AG08396 (cell line): ENCODE measurements at places on chromosomes 7 and 10.

GRCh38 chr10:97584060-97584797, at the start of gene HOGA1:
HOGA1 (plus strand) TSS chr10:97584389; CDS start chr10:97584704, 315 bp downstream.
- DNase-seq = peak; percentile 85

GRCh38 chr10:26881600-26882331, 21.0 kb upstream of the ABI1 start:
- peak; percentile 56 for DNase-seq

GRCh38 chr10:94219829-94220228, 142.9 kb downstream of the NOC3L start:
- DNase-seq = no peak

DNA sequence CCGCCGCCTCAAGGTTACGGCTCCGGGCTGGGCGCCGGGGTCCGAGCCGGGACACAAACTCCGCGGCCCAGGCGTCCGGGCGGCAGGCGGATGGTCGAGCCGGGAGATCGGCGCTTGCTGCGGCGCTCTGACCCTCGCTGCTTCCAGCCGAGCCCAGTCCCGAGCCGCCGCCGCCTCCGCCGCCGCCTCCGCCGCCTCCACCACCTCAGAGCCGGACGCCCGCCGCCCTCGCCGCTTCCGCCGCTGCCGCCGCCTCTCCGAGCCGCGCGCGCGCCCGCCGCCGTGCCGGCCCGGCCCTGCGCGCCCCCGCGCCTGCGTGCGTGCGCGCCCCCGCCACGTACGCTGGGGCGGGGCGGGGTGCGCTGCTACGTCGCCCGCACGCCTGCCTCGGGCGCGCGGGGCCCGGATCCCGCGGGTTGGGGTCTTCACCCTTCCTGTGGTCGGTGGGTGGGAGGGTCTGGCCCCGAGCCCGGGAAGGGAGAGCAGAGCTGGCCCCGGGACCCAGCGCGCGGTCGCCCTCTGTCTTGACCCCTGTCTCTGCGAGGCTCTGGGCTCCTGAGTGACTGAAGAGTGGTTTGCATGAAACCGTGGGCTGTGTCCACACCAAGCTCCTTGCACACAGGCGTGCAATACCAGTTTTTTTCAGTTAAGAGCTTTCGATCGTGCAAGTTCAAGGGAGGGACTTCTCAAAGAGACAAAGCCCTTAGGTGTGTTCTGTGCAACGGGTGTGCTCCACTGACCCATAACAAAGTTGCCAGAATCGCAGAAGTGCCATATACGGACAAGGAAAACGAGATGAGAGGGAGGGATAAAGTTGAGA, at the start of gene SMURF1:
Gene SMURF1, minus strand, starts transcription at position 256 of the 820 bp plus-strand sequence. CDS start 328 bp downstream, outside the sequence.
- peak; percentile 86 for DNase-seq

- no peak for DNase-seq
Observed at GRCh38 chr10:4568731-4569130, 257.3 kb upstream of the AKR1E2 start.

- no peak for DNase-seq
Observed at GRCh38 chr10:94115725-94116124, 122.0 kb downstream of the PLCE1 start.

DNA sequence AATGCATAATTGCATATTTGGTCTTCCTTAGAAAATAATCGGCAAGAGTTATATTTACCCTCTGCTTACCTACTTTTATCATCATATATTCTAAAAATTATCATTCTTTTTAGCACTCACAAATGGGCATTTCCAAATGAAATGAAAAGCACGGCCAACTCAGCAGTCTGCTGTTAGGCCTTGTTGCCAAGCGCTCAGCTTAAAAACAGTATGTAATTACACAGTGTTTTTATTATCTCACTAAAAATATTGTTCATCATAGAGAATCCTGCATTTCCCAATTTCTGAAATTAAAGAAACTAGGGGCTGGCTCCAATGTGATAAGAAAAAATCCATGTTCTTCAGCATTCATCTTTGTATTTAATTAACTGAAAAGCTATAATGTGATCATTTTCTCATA, 391.7 kb upstream of the ADARB2 start:
- DNase-seq = no peak

DNA sequence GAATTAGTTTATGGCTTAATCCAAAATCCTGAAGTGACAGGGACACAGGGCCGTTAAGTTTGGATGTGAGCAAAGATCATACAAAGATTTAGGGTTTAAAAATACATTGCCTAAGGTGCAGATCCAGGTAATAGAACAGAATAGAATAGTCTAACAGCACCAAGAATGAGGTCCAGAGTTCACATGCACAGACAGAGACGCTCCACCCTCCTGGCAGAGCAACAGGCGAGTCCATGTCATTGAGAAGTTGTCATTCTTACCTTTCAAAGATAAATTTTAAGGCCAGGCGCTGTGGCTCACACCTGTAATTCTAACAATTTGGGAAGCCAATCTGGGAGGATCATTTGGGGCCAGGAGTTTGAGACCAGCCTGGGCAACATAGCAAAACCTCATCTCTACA, 209.1 kb upstream of the AUTS2 start:
- no peak for DNase-seq

- DNase-seq = no peak
Observed at GRCh38 chr7:5708271-5708670, 73.2 kb downstream of the RNF216 start.

- DNase-seq = no peak
Observed at GRCh38 chr10:75632805-75633462, 201.5 kb downstream of the LRMDA start.

GRCh38 chr7:81816312-81816711, 46.5 kb upstream of the HGF start:
- DNase-seq = no peak

DNA sequence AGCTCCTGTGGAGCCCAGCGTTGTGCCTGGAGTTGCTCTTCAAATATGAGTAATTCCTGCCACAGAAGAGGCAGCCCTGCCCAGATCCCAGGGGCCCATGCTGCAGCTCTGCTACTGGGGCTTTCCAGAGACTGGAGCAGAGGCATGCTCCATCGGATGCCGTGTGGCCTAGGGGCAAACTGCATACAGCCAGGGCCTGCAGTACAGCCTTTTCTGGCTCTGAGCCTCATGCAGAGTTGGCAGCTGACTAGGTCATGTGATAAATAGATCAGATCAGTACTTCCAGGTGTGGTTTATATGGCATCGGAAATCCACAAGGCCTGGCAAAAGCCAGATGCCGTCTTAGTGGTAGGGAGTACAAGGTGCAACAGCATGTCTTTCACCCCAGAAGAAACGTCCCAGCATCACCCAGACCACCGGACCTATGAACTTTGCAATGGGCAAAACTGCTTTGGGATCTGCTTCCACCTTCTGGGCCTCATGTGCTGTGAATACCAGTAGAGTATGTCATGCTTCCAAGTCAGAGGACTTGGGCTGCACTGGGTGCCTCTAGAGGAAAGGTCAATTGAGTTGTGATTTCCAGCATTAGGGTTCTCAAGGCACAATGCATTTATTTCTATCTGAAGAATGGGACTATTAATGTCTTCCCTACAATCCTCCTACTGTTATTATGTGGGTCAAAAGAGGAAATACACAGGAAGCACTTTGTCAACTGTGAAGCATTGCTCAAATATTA, 250.7 kb upstream of the ZNF32 start:
- DNase-seq = no peak

DNA sequence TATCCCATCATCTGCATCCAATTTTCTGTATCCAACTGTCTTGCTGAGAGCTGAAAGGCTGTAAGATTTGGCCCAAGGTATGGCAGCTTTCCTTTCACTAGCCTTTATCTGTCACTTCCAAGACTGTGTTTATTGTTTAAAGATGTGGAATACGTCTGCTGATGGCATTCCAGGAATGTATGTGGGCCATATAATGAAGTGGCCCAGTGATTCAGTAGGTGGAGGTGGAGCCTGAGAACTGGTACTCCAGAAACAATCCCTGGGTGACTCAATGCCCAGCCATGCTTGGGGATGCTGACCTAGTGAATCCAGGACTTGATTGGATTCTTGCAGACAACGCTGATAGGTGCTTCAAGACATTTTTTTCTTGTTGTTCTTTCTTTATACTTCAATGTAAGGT, 13.5 kb downstream of the NEUROD6 start:
- no peak for DNase-seq

GRCh38 chr10:72525277-72525676, 100.6 kb downstream of the MICU1 start:
- no peak for DNase-seq

GRCh38 chr10:133378251-133379096, 588 bp upstream of the PAOX start:
- DNase-seq = peak; percentile 69

DNA sequence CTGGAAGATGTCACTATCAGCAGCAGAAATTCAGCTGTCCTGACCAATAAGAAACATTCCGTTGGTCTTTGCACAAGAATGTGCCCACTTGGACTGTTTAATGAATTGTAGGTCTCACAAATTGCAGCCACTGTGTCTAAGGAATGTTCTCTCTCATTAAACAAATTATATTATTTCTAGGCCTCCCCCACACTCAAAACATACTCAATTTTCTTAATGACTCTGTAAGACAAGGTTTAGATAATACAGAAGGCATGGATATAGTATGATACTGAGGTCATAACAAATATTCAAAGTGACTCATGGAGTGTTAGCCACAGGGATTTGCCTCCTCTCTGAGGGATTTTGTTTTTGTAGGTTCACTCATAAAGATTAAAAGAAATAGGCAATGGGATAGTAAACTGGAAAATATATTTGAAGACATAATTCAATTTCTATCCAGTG, 197.5 kb downstream of the PTN start:
- DNase-seq = peak; percentile 39

DNA sequence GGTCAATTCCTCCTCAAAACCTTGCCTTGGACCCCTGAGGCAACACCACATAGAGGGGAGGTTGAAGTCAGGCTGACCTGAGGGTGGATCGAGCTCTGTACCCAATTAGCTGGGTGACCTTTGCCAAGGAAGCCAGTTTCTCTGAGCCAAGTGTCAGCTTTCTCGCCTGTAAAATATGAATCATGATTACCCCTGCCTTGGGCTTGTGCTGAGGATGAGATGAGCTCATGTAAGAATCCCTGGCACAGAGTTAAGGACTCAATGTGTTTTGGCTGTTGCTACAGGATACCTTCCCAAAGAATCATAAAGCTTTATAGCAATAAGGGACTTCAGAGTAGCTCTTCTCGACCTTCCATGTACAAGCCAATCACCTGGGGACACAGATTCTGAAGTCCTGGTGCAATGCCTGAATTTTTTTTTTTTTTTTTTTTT, 43.5 kb upstream of the CACUL1 start:
- no peak for DNase-seq

GRCh38 chr10:1205450-1206030, 149.4 kb downstream of the WDR37 start:
- no peak for DNase-seq

- DNase-seq = no peak
Observed at GRCh38 chr7:127367679-127368078, 24.8 kb downstream of the ZNF800 start.

GRCh38 chr7:132150711-132151110, 425.6 kb downstream of the PLXNA4 start:
- DNase-seq = no peak

GRCh38 chr7:43591558-43592180, 8.8 kb downstream of the STK17A start:
- peak; percentile 38 for DNase-seq

DNA sequence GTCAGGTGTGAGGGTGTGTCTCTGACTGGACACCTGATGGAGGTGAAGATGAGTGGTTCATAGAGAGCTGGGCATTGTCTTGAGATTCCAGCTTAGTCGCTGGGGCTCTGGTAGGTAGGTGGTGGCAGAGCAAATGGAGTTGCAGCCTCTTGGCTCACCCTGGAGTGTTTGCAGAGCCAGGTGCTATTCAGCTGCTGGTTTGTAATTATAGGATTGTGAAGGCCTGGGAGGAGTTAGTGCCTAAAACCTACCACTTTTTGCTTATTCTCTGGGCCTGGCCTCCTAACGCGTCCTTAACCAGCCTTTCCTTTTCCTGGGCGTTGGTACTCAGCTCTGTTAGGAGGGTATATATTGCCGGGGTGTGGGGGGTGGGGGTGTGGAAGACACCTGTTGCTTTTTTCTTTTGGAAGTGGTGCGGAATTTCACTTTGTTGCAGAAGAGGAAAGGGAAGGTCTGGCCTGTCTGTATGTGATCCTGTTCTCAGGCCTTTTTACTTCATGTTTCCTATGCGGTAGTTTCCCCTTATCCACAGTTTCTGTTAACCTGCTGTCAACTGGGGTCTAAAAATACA, 3.2 kb downstream of the PPRC1 start:
- DNase-seq = no peak

- DNase-seq = no peak
Observed at GRCh38 chr7:28356619-28357018, 55.7 kb upstream of the CREB5 start.

GRCh38 chr10:498760-499435, 190.6 kb downstream of the DIP2C start:
- no peak for DNase-seq

DNA sequence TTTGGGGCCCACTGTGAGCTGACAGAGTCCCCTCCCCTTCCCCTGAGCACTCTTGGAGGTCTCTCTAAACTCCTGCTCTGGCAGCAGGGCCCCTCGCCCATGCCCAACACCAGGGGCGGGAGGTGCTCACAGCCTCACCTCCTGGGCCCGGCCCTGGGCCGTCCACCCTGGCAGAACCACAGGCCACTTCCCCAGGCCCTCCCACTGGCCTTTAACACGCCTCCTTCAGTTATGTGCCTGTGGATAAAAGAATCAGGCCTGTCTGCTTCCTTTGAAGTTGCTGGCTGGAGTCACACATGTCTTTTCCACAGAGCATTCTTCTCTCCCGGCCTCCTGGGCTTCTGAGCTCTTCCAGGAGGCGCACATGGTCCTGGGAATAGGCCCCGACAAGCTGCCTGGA, 10.2 kb downstream of the MYL10 start:
- DNase-seq = no peak

DNA sequence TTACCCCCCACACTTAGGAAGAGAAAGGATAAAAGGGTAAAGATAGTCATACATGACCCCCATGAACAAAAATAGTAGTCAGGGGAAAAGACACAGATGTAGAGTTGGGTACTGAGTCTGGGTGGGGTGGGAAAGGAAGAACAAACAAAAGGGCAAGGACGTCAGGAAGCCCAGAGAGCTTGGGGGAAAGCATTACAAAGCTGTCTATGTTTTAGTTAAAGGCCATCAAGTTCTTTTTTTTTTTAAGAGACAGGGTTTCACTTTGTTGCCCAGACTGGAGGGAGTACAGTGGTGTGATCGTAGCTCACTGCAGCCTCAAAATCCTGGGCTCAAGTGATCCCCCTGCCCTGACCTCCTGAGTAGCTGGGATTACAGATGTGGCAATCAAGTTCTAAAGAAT, 98.4 kb upstream of the PDLIM1 start:
- no peak for DNase-seq

GRCh38 chr10:69892406-69892805, 90.7 kb downstream of the COL13A1 start:
- DNase-seq = no peak

- DNase-seq = no peak
Observed at GRCh38 chr7:22182149-22182548, 174.8 kb downstream of the RAPGEF5 start.

GRCh38 chr10:33155720-33156638, 178.5 kb downstream of the NRP1 start:
- DNase-seq = peak; percentile 73
